Kasumi-1 (cell line): ENCODE measurements at places on chromosomes 3 and 15.

DNA sequence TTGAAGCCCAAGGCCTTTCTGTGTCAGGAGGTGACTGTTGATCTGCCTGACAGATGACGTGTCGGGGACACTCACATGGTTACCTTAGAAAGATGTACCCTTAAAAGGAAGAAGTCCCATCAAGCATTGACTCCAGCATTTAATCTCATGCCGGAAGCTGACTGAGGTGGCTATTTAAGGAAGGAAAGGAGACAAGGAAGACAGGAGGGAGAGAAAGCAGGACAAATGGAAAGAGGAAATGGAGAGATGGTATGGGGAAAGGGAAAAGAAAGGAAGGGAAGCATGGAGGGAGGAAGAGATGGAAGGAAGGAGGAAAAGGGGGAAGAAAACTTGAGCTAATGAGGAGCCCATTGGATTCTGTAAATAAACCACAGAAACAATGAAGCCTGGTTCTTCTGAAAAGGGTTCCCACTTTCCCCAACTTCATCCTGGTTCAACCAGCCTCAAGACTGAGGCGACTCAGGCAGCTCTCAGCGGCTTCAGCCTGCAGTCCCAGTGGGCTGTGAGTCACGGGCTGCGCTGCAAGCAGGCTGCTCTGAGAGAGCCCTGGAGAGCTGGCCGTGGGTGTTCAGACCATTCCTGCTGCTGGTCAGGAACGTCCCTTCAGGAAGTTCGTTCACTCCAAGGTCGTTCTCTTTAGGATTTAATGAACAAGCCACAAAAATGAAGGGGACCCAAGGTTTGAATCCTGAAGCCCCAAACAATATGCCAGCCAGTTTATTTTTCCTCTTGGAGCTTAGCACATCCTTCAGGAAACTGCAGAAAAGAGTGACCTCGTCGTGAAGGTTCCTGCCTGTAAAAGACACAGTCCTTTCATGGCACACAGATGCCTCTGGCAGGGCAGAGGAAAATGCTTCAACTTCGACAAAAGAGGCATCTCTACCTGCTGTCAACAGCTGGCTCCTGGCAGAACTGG lies 69.6 kb upstream of the THBS1 start:
- no peak for DNase-seq

DNA sequence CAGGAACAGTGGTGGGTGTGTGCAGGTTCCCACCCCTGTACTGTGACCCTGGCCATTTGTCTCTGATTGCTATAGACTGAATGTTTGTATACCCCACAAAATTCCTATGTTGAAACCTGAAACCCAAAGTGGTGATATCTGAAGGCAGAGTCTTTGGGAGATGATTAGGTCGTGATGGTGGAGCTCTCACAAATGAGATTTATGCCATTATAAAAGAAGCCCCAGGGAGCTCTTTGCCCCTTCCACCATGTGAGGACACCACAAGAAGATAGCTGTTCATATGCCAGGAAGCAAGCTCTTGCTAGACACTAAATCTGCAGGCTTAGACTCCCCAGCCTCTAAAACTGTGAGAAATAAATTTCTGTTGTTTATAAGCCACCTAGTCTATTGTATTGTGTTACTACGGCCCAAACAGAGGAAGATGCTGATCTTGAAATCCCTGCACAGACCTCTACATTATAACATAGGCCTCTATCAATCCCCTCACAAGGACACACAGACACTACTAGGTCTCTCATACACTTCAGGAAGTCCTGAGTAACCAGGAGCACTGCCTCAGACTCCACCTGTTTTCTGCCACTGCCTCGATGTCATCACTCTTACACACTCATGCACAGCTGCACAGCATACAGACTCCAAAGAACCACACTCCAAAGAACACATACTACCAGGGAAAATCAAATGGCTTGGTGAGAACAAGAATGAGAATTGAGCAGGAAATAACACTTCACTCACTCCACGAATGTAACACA lies 14.7 kb downstream of the IGSF11 start:
- DNase-seq, result no peak

DNA sequence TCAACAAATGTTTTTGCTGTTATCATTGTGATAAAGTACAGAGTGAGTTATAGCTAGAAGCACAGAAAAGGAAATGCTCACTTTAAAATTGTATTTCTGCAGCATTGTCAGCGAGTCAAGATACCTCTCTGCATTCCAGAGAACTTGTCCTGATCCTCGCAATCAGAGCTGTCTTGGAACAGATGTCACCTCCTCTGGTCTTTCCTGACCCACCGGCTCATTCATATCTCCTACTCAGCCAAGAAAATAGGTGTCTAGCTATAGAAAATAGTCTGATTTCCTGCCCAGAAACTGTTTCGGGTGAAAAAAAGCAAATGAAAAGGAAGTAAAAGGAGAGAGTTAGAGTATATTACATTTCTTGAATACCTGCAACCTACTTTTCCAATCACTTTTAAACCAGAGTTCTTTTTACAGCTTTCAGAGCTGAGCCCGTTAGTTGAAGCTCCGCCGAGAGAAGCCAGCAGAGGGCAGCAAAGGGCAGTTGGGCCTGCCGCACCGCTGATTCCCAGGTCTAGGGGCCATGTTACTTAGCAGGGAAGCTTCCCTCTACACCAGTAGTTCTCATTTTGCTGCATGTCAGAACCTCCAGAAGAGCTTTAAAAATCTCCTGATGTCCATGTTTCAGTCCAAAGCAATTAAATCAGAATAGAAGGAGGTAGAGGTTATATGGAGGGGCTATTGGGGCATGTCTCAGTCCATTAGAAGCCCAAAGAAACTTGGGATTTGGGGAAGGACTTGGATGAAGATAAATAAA lies 185.7 kb upstream of the THRB start:
- DNase-seq, result peak; percentile 86

DNA sequence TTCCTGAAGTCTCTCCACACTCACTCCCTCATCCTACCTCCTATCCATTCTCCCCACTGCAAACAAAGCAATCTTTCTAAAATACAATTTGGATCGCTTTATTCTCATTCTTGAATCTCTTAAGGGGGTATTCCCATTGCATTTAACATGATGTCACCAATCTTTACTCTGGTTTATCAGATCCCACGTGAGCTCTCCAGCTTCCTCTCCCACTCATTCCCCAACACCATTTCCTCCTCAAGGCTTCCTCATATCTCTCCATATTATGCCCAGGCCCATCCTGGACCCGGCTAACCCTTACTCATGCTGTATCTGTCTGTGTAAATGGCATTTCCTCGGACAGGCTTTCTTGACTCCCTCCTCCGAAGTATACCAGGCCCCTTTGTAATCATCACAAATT lies 165.0 kb downstream of the CD47 start:
- DNase-seq, result no peak

- DNase-seq, result no peak
Measured at GRCh38 chr3:184481984-184482671, 79.5 kb upstream of the EPHB3 start.

DNA sequence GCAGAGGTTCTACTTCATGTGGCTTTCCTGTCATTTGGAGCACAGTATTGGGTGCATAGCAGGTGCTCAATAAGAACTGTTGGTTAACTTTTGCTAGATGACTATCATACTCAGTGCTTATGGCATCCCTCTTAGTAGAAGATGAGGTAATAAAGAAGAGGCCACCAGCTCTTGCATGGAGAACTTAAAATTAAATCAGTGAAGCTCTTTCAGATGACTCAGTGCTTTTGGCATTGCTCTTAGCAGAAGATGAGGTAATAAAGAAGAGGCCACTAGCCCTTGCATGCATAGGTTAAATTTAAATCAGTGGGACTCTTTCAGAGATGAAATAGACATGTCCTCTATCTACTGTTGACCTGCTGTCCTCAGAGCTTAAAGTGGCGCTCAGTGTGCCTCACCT lies 109.4 kb upstream of the FGF7 start:
- no peak for DNase-seq

- no peak for DNase-seq
Measured at GRCh38 chr3:38000965-38001455, 10.4 kb downstream of the VILL start.

DNA sequence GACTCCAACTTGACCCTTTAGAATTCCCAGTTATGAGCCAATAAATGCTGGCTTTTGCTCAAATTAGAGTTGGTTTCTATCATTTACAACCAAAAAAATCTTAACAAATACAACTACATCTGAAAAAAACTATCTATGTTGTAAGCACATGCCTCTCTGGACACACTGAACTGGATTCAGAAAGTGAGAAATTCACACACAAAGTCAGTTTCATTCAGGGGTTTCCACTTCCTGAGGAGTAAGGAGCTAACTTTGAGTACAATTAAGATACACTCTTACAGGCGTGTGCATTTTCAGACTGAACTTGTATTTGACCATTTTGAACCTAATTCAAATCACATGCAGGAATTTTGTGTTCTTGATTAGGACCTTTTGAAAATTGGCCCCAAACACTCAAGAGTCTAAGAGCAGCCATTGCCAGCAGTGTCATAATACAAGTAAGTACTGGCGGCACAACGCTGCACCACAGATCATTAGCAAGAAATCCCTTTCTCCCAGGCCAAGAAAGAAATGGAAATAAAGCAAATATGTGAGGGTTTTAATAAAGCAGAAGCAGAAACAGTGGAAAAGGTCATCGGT lies 31.2 kb downstream of the LINS1 start:
- DNase-seq, result no peak

DNA sequence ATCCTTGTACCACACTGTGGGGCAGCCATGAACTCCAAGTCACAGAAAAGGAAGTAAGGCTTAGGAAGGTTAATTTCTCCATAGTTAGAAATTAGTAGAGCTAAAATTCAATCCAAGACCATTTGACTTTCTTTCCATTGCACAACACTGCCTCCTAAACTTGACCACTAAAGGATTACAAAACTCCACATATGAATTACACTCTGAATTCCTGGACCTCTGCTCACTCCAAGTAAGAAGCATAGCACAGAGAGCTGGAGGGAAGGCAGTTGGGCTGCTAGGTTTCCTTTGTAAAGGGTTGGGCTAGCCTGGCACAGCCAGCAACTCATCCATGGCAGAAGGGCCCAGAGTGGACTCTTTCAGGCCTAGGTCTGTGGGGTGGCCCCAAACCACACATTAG lies 134.4 kb downstream of the MYLK start:
- DNase-seq, result no peak
